ENCODE measurements at places on chromosomes 11 and 22.

- DNase-seq, result no peak
Measured at GRCh38 chr11:28009388-28009787, 98.6 kb downstream of the KIF18A start.

DNA sequence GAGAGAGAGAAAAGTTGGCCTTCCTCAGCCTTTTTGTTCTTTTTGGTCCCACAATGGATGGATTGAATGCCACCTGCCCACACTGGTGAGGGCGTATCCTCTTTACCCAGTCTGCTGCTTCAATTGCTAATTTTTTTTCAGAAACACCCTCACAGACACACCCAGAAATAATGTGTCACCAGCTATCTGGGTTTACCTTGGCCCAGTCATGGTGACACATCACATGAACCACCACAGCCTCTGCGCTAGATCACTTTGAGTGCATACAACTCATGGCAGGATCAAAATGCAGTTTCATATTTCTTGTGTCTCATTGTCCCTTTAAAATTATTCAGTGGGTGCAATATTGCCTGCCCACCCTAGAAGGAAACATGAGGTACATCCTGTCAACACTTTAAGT, 63.3 kb downstream of the ADAMTS15 start:
- no peak for DNase-seq

DNA sequence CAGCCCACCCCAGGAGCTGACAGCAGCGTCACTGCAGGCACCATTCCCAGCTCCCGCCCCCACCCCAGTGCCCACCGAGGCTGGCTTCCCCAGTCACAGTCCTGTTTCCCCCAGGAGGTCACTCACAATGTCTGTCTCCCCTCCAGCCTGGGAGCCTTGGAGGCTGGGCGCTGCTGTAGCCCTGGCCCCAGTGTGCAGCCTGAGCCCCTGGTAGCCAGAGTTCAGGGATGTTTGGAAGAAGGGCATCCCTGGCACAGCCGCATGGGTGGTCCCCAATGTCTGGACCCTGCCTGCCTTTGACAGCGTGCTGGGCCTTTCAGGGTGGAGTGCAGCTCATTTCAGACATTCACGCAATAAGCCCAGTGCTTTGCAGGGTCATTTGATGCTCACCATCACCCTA, 4.3 kb downstream of the CAPN5 start:
- DNase-seq, result no peak

DNA sequence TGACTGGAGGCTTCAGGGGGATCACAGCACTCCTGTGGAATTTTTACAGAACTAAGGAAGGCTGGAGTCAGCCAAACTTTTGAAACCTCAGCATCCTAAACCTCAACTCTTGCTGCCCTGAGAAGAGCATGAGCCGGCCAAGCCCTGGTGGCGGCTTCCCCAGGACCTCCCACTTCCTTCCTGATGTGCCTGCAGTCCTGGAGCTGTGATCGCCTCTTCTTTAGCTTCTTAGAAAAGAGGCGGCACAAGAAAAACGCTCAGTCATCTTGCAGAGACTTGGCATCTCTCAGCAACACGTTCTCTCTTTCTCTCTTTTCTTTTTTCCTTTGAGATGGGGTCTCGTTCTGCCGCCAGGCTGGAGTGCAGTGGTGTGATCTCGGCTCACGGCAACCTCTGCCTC, 40.4 kb upstream of the AMPD3 start:
- no peak for DNase-seq

GRCh38 chr22:23233752-23234408, 53.6 kb downstream of the BCR start:
- DNase-seq, result no peak
